Subcutaneous preadipocyte (primary cell): ENCODE measurements at places on chromosomes 5 and 9. TPM values are rescaled to one million over a fixed set of nuclear protein-coding genes. Genes with fewer than 3 reads are reported as not detected.

Gene RANBP3L
- total RNA-seq: under 0.01 TPM in 1 of 2 replicates, not detected in the other

Gene PDE6A
- not detected in 2 replicates for total RNA-seq

Gene ADAMTS6
- 43.7 and 68.6 TPM in 2 replicates for total RNA-seq

Gene THBS4
- 0.37 and 0.59 TPM in 2 replicates for total RNA-seq

Gene SOHLH1
- not detected in 2 replicates for total RNA-seq

Gene AMBP
- not detected in 2 replicates for total RNA-seq

Gene IL13
- total RNA-seq: under 0.01 TPM in 1 of 2 replicates, not detected in the other

Gene PCDHB10
- total RNA-seq: under 0.01 TPM in 2 replicates

Gene PPP2R2B
- not detected in 2 replicates for total RNA-seq

Gene TRMO
- total RNA-seq: 10.9 and 16.5 TPM in 2 replicates

Gene DMGDH
- 0.59 and 2.9 TPM in 2 replicates for total RNA-seq

Gene CDX1
- not detected in 2 replicates for total RNA-seq

Gene FST
- total RNA-seq: 31.6 and 91.1 TPM in 2 replicates

Gene CARD6
- 17.2 and 24.3 TPM in 2 replicates for total RNA-seq

Gene PRRC2B
- 57.3 and 57.7 TPM in 2 replicates for total RNA-seq

Gene WDR38
- not detected in 2 replicates for total RNA-seq

Gene HMMR
- 44.8 and 60.4 TPM in 2 replicates for total RNA-seq

Gene UBE2R2
- 15.4 and 17.6 TPM in 2 replicates for total RNA-seq

Gene ADAMTSL2
- not detected in 2 replicates for total RNA-seq
